ENCODE measurements at places on chromosomes 2 and 18.

DNA sequence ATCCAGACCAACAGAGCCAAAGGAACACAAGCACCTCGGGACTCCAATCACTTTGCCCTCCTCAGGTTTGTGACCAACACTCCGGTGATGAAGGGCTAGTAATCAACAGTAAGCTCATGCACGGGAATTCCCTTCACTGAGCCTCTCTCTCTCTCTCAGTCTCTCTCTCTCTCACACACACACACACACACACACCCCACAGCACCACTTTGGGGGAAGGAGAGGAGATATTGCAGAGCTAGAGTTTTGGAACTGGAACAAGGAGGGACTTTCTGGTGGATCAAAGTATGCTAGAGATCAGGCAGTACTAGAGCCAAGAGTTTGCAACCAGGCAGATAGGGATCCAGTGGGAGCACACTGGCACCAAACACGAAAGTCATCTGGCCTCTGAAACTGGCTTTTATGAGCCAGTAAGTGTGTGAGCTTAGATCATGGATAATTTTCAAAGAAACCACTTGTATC is 98.7 kb downstream of the ANKRD44 start:
- DNase-seq, result no peak

DNA sequence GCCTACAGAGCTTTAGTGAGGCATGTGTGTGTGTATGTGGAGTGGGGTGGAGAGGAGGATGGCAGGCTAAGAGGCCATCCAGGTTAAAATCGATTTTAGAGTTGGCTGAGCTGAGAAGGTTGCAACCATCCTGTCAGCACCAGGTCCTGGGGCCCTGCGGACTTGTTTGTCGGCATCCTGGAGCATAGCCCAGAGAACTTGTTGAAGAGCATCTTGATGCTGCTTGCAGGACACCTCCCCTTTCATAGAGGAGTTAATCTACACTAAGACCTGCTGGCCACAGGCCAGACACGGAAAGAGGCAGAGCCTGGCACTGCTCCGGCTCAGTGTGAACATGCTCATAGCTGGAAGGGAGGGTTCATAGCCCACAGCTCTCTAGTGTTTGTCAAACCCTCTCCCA is 72.1 kb upstream of the RGPD5 start:
- DNase-seq, result peak; percentile 20

- DNase-seq, result no peak
Measured at GRCh38 chr2:65781756-65782155, 349.4 kb upstream of the SPRED2 start.

GRCh38 chr2:216545359-216545758 is 46.7 kb downstream of the RPL37A start:
- no peak for DNase-seq

- DNase-seq, result no peak
Measured at GRCh38 chr2:13676269-13676668, 956.2 kb upstream of the LRATD1 start.

DNA sequence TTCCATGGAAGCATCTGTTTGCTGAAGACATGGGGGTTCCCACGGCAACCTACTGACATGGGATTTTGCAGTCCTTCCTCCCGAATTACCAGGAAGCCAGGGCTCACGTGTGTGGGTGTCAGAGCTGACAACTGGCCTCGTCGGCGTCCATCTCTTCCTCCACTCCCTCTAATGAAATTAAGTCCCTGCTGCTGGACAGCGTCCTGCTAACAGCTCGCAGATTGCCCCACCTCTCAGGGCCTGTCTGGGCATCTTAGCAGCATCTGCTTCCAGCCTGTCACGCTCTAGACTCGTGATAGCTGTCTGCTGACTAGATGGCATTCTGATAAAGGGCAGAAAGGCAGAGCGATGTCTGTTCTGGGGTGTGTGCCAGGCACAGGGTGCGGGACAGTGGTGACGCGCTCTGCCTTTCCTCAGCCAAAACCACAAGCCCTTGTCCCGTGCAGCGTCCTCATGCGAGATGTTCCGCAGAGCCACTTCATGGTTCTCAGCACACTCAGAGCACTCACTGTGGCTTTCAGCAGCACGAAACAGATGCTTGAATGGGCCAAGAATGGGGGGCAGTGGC is 161.1 kb downstream of the ARL4C start:
- peak; percentile 29 for DNase-seq

GRCh38 chr2:235314371-235314930 is 179.4 kb upstream of the AGAP1 start:
- peak; percentile 88 for DNase-seq

DNA sequence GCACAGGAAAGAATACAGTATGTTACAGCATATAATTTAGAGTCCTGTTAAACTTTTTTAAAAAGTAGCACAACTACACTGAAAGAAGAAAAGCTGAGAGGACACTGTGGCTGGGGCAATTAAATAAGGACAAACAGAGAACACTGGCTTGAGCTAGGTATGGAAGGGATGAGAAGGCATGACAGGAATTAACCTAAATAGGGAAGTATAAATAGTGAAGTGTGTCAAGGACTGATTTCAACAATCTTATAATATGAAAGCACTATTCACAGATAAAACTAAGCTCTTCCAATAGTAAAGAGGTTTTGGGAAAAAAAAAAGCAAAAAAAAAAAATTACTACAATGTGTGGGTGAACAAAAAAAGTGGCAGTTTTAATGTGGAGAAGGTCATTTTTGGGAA is 45.5 kb downstream of the PPP3R1 start:
- no peak for DNase-seq

- no peak for DNase-seq
Measured at GRCh38 chr18:41226186-41226585, 728.8 kb upstream of the PIK3C3 start.

DNA sequence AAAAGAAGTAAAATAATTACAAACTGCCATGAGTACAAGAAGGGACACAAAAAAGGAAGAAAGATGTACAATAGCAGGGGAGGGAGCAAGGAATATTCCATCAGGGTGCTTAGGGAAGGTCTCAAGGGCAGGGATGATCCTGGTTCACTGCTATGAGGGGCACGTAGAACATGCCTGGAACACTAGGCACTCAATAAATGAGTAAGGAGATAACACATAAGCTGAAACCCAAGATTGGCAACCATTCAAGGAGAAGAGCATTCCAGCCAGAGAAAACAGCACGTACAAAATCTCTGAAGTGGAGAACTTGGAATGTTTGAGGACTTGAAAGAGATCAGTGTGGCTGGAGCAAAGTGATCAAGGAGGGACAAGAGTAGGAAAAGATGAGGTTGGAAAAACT is 103.2 kb downstream of the FAM161A start:
- DNase-seq, result no peak

- no peak for DNase-seq
Measured at GRCh38 chr18:31116853-31117595, 14.8 kb upstream of the DSC2 start.

- DNase-seq, result no peak
Measured at GRCh38 chr2:232325324-232326273, 53.0 kb upstream of the ALPP start.

- no peak for DNase-seq
Measured at GRCh38 chr18:62152844-62153243, 34.0 kb downstream of the PIGN start.

GRCh38 chr18:31901063-31901462 is 41.9 kb downstream of the TRAPPC8 start:
- no peak for DNase-seq
